ENCODE measurements at places on chromosomes 3 and 15.

GRCh38 chr3:44236485-44236908 is 5.2 kb upstream of the TOPAZ1 start:
- DNase-seq, result no peak

GRCh38 chr3:56754741-56755417 is 46.9 kb downstream of the ARHGEF3 start:
- DNase-seq, result no peak

DNA sequence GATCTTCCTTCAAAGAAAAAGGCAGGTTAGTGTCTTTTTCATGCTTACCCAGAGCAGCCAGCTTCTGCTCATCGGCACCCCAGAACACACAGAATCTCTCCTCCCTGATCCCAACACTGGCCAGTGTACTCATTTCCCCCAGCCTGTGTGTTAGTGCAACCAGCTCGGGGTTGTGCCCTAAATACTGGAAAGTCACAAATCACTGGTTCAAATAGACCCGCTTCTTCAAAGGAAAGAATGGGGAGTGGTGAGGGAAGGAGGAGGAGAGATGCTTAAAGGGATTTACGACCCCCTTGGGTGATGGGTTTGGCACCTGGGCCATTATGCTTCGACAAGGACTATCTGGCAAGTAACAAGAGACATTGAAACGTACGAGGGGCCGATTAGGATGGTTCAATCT is 114.0 kb downstream of the FOXB1 start:
- no peak for DNase-seq

DNA sequence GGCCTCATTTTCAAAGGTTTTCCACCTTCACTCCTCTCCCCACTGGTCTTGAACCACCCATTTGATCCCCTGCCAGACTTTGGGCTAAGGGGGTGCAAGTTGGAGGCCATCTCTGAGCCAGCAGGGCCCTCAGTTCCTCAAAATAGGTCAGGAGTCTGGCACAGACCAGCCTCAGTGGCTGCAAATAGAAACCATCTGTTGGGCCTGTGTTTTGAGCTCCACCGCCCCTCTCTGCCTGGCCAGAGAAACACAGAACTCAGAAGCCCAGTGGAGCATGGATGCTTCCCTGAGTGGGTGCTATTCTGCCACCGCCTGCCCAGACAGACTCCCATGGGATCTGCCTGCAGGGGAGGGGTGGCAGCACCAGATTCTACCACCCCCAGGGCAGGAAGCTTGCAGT is 56.3 kb downstream of the CORO2B start:
- DNase-seq, result no peak

DNA sequence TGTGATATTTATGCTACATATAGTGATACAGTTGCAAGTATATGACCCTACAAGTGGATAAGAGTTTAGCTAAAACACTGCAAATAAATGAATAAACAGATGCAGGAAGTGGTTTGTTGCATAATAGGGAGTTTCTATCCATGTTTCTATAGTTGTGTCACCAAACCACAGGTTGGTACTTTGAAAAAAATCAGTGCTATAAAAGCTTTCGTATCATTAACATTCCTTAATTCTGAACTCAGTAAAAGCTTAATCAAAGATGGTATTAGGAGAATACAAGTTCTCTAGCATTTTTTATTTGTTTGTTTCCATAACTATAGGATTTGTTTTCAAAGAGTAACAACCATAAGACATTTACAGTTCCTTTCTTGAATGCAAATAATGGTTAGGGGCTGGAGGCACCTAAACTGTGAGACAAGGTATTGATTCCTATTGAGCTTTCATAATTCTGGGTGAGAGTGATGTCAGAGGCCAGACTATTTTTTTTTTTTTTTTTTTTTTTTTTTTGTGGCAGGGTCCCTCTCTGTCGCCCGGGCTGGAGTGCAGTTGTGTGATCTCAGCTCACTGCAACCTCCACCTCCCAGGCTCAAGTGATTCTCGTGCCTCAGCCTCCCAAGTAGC is 29.6 kb downstream of the CPOX start:
- no peak for DNase-seq

GRCh38 chr15:98380721-98381120 is 267.6 kb upstream of the IGF1R start:
- no peak for DNase-seq

Data from activated CD8-positive, alpha-beta memory T cell treated with anti-CD3 and anti-CD28 coated beads for 48 hours (primary cell).